ENCODE measurements at places on chromosomes 12 and 14.
A peak's percentile ranks its signal among the peaks of the same experiment; 100 is the strongest.

GRCh38 chr12:109131154-109132050, 15.0 kb downstream of the ACACB start:
- no peak for DNase-seq

DNA sequence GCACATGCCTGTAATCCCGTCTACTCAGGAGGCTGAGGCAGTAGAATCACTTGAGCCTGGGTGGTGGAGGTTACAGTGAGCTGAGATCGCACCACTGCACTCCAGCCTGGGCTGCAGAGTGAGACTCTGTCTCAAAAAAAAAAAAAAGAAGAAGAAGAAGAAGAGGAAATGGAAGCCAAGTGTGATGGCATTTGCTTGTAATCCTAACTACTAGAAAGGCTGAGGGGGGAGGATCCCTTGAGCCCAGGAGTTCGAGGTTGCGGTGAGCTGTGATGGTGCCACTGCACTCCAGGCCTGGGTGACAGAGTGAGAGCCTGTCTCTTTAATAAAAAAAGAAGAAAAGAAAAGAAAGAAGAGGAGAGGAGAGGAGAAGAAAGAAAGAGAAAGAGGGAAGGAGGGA, 52.1 kb downstream of the LGMN start:
- DNase-seq, result no peak

GRCh38 chr14:102201353-102201738, 61.6 kb downstream of the WDR20 start:
- peak; percentile 12 for DNase-seq

DNA sequence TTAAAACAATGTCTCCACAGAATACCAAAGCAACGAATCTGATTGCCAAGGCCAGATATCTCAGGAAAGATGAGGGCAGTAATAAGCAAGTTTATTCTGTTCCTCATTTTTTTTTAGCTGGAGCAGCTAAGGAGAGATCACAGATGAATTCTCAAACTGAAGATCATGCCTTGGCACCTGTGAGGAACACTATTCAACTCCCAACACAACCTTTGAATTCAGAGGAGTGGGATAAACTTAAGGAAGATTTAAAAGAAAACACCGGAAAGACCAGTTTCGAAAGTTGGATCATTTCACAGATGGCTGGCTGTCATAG, 994 bp downstream of the PRORP start:
- DNase-seq, result no peak

GRCh38 chr14:64125270-64125669, 168.9 kb downstream of the ESR2 start:
- no peak for DNase-seq

GRCh38 chr12:52964556-52965336, 15.8 kb downstream of the KRT18 start:
- DNase-seq, result no peak

DNA sequence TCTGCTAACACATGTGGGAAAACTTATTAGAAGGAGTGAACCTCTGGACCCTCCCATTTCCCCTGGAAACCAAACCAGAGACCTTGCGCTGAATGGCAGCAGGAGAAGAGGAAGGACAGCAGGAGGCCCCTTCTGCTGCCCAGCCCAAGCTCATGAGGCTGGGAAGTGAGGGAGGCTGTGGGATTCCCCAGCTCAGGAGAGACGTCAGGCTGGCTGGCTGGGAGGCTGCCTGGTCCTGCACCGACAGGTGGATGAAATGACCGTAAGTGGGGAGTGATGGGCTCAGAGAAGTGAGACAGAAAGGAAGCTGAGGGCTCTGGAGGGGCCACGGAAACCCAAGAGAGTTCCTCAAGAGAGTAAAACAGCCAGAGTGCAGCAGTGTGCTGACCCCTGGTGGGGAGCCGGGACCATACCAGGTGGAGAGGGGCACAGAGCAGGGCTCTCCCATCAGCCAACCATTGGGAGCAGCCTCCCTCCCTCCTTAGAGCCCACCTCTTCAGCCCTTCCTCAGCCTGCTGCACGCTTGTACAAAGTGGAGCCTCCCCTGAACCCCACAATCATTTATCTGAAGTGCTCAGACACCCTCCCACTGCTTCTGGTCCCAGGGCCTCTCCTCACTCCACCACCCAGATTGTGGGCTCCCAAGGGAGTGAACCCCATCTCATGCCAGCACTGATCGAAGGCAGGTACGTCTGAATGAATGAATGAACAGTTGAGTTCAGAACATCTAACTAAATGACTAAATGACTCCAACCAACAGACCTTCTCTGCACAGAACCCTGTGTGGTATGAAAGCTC, 14.0 kb downstream of the TAMALIN start:
- DNase-seq, result peak; percentile 59

DNA sequence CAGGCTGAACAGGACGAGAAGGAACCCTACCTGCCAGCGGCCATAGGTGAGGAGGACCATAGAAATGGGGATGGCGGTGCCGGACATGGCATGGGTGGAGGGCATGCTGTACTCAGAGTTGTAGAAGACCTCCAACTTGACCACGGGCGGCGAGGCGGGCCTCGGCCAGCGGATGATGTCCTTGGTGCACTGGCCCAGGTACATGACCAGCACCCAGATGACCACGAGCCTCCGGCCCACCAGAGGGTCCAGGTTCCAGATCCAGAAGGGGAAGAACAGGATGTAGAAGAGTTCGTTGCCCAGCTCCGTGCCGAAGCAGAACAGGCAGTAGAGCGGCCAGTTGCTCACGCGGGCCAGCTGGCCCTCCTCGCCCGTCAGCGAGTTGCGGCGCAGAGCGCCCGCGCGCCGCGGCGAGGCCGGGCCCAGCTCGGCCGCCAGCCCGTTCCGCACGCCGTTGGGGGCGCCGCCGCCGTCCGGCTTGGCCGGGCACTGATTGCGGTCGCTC, 582 bp downstream of the SGPP1 start:
- DNase-seq, result peak; percentile 19

DNA sequence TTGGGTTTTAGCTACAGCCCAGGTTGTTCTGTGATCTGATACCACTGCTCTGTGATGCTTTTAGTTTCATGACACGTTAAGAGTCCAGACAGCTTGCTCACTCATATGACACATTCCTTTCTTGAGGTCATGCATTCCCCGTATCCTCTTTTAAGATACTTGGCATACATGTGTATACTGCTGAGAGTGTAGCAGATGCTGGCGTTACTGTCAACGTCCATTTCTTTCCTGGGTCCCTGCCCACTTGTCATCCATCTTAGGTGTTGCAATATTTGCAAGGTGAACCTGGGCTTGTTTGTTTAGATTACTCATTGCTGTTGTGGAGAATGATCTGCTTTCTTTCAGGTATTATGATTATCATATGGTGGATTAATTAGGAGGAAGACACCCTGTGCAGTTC, 9.1 kb upstream of the EMP1 start:
- no peak for DNase-seq

DNA sequence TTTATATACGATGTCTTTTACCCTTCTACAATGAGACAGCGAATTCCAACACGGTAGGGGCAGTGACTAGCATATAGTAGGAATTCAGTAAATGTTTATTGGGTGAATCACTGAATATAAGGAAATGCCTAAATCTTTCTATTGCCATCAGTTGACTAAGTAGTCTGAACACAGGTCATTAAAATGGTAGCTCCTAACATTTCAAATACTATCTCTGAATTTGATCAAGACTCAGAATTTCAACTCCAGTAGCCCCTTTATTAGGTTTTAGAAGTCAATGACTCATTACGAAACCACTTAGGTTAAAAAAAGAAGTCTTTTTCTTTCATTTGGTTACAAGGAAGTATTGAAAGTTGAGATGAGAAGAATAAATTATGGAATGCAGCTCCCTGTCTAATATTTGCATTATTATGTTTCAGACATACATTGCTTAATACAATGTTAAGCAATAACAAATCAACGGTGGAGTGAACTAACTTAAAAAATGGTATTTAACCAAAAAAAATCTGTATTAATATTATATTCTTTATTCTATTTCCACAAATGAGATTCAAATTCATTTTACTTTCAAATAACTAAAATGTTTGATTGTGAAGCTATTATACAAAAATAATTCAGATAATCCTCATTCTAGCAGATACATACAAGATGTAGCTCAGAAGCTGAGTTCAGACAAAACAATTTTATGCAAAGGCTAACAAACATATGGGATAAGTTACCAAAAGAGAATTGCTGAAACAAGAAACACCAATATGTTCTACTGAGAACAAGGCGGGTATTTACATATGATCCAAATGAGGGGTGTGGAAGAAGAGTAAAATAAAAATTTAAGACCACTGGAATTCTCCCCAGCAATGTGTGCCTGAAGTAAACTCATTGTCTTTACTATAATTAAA, 302.7 kb downstream of the CEP128 start:
- no peak for DNase-seq

- DNase-seq, result no peak
Measured at GRCh38 chr12:119322301-119322723, 12.2 kb upstream of the CCDC60 start.

DNA sequence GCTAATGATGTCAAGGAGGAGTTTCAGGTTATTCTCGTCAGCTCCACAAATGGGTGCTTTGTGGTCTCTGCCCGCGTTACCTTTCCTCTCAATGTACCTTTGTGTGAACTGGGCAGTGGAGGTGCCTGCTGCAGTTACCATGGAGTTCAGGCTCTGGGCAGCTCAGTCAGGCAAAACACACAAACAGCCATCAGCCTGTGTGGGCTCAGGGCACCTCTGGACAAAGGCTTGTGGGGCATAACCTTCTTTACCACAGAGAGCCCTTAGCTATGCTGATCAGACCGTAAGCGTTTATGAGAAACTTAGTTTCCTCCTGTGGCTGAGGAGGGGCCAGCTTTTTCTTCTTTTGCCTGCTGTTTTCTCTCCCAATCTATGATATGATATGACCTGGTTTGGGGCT, 16.7 kb upstream of the PAPLN start:
- no peak for DNase-seq

GRCh38 chr14:84975241-84975902, 554.6 kb upstream of the FLRT2 start:
- DNase-seq, result no peak

DNA sequence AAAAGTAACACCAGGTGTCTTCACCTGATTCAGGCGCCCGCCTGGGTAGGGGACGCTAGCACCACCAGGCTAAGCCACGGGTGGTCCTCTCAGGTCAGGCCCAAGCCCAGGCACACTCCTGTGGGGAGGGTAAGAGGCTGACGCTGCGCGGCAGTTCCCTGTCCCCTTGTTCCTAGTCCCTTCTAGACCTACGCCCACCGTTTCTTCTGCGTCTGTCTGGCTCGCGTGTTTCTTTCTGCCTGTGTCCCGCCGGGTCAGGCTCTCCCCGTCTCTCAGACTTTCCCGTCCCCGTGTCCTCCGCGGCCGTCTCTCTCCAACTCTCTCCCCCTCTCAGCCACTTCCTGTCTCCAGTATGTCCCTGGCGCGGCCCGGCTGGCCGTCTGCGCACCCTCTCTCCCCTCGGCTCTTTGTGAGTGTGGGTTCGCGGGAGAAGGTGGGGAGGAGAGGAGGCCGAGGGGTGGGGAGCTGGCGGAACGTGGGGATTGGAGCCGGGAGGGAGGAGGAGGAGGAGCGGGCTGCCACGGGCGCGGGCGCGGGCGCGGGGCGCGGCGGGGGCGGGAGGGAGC, 3.1 kb upstream of the TNS2 start:
- no peak for DNase-seq

- no peak for DNase-seq
Measured at GRCh38 chr14:73754911-73755360, 40.8 kb upstream of the PNMA1 start.

DNA sequence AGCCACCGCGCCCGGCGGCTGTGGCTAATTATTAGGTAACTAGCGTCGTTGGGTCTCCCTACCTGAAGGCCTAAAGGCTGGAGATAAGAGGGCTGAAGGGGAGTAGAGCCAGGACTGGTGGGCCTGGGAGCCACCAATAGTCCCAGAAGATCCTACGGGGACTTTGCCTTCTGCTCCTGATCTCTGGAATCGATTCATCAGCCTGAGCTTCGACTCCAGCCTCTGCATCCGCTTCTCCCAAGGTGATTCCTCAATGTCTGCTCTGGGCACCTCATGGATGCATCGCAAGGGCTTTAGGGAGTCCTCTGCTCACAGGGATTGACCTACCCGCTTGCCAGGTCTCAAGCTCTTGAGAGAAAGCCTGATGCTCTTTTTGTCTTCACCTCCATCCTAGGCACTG, 14.7 kb upstream of the KDM2B start:
- DNase-seq, result no peak

DNA sequence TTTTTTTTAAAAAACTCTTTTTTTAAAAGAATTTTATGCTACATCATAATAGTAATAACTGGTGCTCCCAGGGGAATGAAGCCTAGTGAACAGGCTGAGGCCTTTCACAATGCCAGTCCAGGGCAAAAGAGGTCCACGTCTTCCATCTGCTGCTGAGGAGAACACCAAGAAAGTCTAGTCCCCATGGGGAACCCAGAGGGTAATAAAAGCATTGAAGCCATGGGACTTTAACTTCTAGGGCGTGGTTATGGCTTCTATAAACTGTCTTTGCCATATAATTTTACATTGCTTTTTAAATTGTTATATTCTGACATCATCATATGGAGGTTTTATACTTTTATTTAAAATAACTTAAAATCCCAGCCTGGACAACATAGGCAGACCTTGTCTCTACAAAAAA, 64.3 kb downstream of the SLC16A7 start:
- no peak for DNase-seq

DNA sequence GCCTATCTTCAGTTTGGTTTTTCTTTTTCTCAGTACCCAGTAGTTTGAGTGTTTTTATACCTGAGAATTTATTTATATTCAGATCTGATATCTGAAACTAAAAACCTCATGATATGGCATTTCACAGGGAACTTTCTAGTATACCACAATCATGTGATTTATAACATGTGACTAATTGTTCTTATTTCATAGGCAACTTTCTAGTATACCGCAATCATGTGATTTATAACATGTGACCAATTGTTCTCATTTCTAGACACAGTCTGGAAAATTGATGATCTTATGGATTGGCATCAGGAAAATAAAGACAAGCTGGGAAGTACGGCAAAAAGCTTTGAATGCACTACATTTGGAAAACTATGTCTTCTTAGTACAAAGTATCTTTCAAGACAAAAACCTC, 20.6 kb downstream of the ZNF268 start:
- DNase-seq, result no peak

DNA sequence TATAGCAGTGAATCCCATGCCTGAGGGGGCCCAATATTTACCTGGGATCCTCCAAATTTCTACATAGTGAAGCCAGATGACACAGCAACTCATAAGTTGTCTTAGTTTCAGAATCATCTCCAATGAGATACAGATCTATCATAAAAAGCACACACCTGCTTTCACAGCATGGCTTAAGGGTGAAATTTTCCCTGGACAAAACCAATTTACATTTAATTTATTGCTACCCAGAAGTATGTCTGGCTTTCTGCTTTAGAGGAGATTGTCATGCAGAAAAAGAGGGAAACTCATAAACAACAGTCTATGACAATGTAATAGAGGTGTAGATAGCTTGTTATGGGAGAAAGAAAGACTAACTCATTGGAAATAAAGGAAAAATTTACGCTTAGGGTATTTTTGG, 113.0 kb downstream of the MGAT4C start:
- DNase-seq, result no peak

Data from activated naive CD4-positive, alpha-beta T cell treated with Interleukin-2 at 50 U/mL for 16 hours (primary cell).